ENCODE measurements at places on chromosomes 2 and 18. TPM values are rescaled to one million over a fixed set of nuclear protein-coding genes. Genes with fewer than 3 reads are reported as not detected.

Gene CRYGD
- not detected for total RNA-seq

Gene SNRNP27
- total RNA-seq, result 88.6 TPM

Gene RBM44
- total RNA-seq, result 0.14 TPM

Gene CHST10
- 18.1 TPM for total RNA-seq

Gene AGXT
- total RNA-seq, result not detected

Gene PAIP2B
- total RNA-seq, result 0.87 TPM

Gene TMEM169
- 2.9 TPM for total RNA-seq

Gene IL1F10
- total RNA-seq, result not detected
